ENCODE measurements at places on chromosomes 5 and 9. TPM values are rescaled to one million over a fixed set of nuclear protein-coding genes. Genes with fewer than 3 reads are reported as not detected.
A peak's percentile ranks its signal among the peaks of the same experiment; 100 is the strongest.

The BASP1 gene
- 34.6 TPM for total RNA-seq

The HTR1A gene
- total RNA-seq = not detected

The EQTN gene
- not detected for total RNA-seq

The PCDHGB3 gene
- total RNA-seq = 1.3 TPM

The SPTAN1 gene
- total RNA-seq = 547 TPM

The HAVCR2 gene
- total RNA-seq = 27.0 TPM

The HRH2 gene
- 8.8 TPM for total RNA-seq

The CCDC152 gene
- 8.4 TPM for total RNA-seq

GRCh38 chr9:122158202-122158601 is 1.4 kb downstream of the NDUFA8 start:
- no peak overlapping the region for H3K27ac ChIP-seq
- no peaks in the 10 kb centered on the region for H3K27me3 ChIP-seq
- no peaks in the 10 kb centered on the region for H3K36me3 ChIP-seq
- peaks cover 24% of the 10 kb centered on the region for H3K4me1 ChIP-seq
- no peak overlapping the region for H3K4me3 ChIP-seq

DNA sequence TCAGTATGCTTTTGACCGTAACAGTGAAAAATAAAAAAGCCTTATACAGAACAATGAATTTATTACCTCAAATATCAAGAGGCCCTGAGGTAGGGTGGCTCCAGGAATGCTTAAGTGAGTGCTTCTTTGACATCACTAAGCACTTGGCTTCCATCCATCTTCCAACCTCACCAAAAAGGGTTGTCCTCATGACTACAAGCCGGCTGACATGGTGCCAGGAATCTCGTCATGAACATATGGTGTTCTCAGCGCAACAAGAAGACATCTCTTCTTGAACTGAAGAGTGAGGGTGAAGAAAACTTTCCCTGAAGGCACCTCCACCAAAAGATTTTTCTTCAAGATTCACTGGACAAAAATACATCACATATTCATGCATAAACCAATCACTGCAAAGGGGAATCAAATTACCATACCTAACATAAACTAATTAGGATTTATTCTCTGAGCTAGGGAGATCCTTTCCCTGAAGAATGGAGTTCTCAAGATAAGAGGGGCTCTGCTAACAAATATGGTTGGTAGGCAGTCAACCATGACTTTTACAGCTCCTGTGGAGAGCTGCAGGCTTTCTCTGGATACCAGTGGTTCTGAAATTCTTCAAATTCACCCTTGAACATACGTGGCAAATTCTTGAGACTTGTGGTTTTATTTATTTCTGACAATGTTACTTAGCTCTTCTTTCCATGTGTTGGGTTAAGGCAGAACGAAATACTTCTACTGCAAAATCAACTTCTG is 49.5 kb downstream of the AGXT2 start:
- no peak overlapping the region for H3K4me3 ChIP-seq
- H3K27ac ChIP-seq = no peak overlapping the region
- no peaks in the 10 kb centered on the region for H3K36me3 ChIP-seq

GRCh38 chr5:30438785-30439184 is 754.7 kb upstream of the CDH6 start:
- H3K4me1 ChIP-seq = no peaks in the 10 kb centered on the region
- no peak overlapping the region for H3K4me3 ChIP-seq
- DNase-seq = no peak
- no peak overlapping the region for H3K27ac ChIP-seq

DNA sequence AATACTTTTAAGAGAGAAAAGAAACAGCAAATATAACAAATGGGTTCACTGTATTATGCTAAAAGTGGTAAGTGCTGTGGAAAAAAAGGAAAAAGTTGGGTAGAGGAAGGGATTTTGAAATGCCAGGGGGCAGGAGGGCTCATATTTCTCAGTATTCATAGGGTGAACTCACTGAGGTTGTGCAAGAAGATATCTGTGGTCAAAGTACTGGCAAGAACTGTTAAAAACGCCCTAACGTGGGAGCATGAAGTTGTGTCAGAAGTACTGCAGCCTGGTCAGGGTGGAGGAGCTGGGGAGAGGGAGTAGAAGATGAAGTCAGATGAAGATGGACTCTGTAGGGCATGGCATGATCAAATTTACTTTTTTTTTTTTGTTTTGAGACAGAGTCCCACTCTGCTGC is 31.2 kb upstream of the SLC28A3 start:
- DNase-seq = peak; percentile 59
- no peaks in the 10 kb centered on the region for H3K36me3 ChIP-seq
- H3K27ac ChIP-seq = peak overlapping the region; percentile 66
- no peaks in the 10 kb centered on the region for H3K4me1 ChIP-seq
- H3K4me3 ChIP-seq = no peak overlapping the region

GRCh38 chr9:92671323-92671722 is 1.4 kb upstream of the IPPK start:
- H3K27me3 ChIP-seq = no peaks in the 10 kb centered on the region
- H3K4me3 ChIP-seq = no peak overlapping the region
- peaks cover 2% of the 10 kb centered on the region for H3K36me3 ChIP-seq
- H3K27ac ChIP-seq = no peak overlapping the region

DNA sequence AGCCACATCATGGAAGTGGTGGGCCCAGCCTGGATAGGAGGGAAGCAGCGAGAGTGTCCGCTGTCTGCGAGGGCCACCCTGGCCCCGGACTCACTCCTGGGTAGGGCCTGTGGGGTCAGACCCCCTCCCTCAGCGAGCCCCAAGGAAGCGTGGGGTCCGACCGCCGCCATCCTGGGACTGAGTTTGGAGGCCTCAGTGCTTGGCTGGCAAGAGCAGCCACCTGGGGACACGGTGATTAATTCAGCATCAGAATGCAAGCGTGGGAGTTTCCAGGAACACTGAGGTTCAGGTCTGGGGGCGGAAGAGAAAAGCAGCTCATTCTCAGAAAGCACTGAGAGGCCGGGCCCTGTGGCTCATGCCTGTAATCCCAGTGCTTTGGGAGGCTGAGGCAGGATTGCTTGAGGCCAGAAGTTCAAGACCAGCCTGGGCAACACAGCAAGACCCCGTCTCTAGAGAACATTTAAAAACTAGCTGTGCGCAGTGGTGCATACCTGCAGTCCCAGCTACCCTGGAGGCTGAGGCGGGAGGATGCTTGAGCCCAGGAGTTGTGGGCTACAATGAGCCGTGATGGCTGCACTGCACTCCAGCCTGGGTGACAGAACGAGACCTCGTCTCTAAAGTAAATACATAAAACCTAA is 18.3 kb upstream of the CAMSAP1 start:
- no peak overlapping the region for H3K4me3 ChIP-seq
- peaks cover 17% of the 10 kb centered on the region for H3K36me3 ChIP-seq
- no peak overlapping the region for H3K27ac ChIP-seq
- no peak for DNase-seq

DNA sequence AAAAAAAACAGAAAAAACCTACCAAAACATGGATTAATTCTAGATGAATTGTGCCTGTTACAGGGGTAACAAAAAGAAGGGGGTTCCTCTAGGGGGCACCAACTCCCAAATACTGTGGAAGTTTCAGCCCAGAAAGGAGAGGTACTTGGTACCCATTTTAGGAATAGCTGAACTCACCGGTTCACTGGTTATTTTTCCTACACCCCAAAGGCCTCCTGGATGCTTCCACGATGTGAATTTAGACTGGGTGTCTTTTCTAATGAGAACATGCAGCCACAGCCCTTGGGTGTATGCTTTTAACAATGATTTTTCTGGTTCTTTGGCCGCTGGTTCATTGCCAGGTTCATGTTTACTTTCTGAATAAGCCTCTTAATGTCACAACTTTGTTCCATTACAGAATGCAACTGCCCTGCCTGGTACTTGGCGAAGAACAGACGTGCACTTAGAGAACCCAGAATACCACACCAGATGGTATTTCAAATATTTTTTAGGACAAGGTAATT is 46.7 kb downstream of the GARNL3 start:
- H3K27me3 ChIP-seq = no peaks in the 10 kb centered on the region
- H3K4me1 ChIP-seq = peaks cover 23% of the 10 kb centered on the region
- H3K27ac ChIP-seq = peak overlapping the region; percentile 71
- no peak overlapping the region for H3K4me3 ChIP-seq

DNA sequence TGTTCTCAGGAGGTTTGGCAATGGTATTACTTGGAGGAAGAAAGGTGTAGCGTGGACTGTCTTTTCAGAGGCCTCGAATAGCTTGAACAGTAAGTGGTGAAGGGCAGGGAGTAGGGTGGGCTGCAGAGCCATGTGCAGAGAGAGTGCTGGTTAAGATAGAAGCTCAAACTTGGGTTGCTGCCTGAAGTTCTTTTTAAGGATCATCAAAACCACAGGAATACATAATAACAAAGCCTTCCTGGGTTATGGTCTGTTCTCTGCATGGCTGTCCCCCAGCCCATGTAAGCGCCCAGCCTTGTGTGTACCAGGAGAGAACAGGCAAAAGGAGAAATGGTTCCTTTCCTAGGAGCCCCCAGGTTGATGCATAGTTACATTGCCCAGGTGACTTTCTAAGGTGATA is 43.9 kb downstream of the RCL1 start:
- peaks cover 6% of the 10 kb centered on the region for H3K36me3 ChIP-seq
- no peaks in the 10 kb centered on the region for H3K27me3 ChIP-seq
- DNase-seq = no peak
- H3K4me3 ChIP-seq = no peak overlapping the region
- peaks cover 51% of the 10 kb centered on the region for H3K4me1 ChIP-seq

DNA sequence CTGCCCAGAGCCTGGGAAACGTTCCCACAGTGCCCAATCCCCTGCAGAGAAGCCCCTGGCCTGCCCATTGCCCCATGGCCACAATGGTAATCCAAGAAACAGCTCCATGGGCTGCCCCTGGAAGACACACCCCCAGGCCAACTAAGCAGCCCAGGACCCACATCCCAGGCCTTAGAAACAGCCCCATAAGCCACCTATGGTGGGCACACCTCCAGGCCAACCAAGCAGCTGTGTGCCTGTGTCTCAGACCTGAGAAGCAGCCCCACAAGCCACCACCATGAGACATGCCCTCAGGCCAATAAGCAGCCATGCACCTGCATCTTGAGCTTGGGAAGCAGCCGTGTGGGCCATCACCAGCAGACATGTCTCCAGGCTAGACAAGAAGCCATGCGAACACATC is 52.9 kb upstream of the SSBP2 start:
- H3K4me1 ChIP-seq = no peaks in the 10 kb centered on the region
- no peak overlapping the region for H3K4me3 ChIP-seq
- DNase-seq = no peak
- no peaks in the 10 kb centered on the region for H3K36me3 ChIP-seq

DNA sequence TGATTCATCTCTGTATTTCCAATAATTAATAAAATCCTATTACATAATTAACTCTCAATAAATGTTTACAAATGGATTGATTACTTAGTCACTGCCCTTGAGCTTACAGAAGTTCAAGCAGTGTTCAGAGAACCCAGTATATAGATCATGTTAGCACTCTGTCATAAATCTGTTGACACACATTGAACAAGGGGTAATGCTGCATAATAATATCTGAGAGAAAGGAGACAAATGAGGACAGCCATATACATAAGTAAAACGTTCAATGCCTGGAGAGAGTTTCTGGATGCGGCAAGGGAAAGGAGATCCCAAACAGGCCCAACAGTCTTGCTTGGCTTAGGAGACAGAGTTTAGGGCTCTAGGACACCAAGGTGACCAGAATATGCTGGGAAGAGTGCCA is 270.2 kb downstream of the FBXL17 start:
- H3K36me3 ChIP-seq = no peaks in the 10 kb centered on the region
- H3K27ac ChIP-seq = no peak overlapping the region
- H3K4me1 ChIP-seq = no peaks in the 10 kb centered on the region
- no peak for DNase-seq

GRCh38 chr5:6376974-6377520 is 1.3 kb downstream of the MED10 start:
- H3K4me1 ChIP-seq = peaks cover 17% of the 10 kb centered on the region
- H3K27ac ChIP-seq = peak overlapping the region; percentile 88
- H3K27me3 ChIP-seq = no peaks in the 10 kb centered on the region
- H3K4me3 ChIP-seq = peak overlapping the region; percentile 99

GRCh38 chr5:158643840-158644239 is 455.9 kb downstream of the EBF1 start:
- H3K36me3 ChIP-seq = no peaks in the 10 kb centered on the region
- no peak overlapping the region for H3K27ac ChIP-seq
- no peaks in the 10 kb centered on the region for H3K27me3 ChIP-seq

DNA sequence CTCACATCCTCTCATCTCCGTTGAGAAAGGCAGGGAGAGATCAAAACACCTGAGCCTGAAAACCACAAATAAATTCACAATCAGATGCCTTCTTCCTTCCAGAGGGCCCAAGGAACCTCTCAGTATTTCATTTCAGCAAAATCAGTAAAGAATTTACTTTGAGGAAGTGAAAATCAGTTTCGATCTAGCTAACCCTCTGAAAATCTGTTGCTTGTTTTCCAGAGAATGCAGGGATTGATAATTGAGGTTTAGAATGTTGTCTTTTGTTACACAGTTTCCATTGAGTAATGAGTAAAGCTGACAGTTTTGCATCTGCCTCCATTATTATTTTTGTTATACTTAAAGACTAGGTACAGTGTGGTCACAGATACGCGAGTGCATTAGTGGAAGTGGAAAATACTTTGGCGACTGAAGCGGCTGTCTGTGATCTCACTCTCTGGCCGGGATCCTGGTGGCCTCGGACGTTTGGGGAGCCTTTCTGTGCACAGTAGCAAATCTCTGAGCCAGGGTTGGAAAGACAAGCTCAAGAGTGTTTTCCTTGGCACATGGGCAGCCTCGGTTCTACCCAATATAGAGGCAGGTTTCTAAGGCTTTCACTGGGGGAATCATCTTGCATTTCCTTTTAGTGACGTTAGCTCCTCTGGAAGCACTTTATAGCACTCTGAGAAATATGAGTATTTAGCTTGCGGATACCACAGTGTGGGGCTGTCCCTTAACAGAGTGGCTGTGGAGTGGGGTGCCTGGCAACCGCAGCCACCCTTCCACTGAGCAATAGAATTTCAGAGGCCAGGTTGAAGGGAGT is 32.2 kb upstream of the ANGPTL2 start:
- peak; percentile 76 for DNase-seq
- peak overlapping the region; percentile 15 for H3K27ac ChIP-seq
- H3K4me3 ChIP-seq = no peak overlapping the region
- H3K4me1 ChIP-seq = peaks cover 7% of the 10 kb centered on the region
- H3K27me3 ChIP-seq = no peaks in the 10 kb centered on the region

DNA sequence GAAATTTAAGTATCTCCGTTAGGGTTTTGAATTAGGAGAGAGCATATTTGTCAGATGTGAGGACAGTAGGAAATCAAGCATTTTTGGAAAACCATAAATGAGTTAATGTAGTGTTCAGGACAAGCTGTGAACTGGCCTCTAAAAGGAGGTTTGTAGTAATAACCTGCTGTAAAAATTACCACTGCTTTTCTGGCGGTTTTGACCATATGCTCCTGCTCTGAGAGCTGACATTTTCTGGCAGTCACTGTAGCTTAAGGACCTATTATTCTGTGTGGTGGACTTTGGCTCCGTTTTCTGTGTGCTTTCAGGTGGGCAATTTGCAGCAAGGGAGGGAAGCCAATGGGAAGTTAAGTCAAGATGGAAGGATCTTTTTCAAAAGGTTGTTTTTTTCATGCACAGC is 111.1 kb downstream of the SGCD start:
- no peaks in the 10 kb centered on the region for H3K27me3 ChIP-seq
- H3K27ac ChIP-seq = no peak overlapping the region
- no peak for DNase-seq
- no peak overlapping the region for H3K4me3 ChIP-seq
- H3K4me1 ChIP-seq = no peaks in the 10 kb centered on the region

Data from upper lobe of left lung (tissue), 6 donors.